Central memory CD4-positive, alpha-beta T cell (primary cell): ENCODE measurements at places on chromosomes 3 and 15.

DNA sequence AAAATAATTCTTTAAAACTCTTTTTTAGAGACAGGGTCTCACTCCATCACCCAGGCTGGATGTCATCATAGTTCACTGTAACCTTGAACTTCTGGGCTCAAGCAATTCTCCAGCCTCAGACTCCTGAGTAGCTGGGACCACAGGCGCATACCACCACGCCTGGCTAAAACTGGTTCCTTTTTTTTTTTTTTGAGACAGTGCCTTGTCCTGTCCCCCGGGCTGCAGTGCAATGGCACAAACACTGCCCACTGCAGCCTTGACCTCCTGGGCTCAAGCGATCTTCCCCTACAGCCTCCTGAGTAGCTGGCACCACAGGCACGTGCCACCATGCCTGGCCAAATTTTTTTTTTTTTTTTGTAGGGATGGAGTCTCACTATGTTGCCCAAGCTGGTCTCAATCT lies 23.7 kb upstream of the FURIN start:
- DNase-seq = no peak

DNA sequence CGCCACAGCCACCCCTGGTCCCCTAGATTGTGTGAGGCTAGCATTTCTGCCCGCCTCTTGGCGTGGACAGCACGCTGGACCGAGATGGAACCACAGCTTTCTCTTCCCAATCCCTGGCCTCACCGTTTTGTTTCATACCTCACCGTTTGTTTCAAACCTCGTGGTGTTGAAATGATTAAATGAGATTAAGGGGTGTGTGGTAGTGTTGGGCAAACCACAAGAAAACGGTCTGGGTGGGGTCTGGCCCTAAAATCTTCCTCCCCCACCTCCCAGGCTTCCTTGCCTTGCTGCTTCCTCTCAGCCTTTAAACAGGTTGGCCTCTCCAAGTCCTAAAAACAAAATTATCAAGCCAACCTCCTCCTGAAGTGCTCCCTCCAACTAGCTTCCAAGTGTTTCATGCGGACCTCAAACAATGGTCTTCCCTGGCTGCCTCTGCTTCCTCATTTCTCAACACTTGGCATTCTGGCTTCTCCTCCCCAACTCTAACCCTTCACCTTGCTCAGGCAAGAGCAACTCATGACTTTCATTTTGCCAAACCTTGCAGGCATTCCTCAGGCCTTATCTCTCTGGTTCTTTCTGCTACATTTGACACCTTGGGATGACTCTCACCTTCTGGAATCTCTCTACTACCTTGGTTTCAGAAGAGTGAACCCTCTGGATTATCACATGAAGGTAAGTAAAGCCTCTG lies 1.4 kb upstream of the ATP13A3 start:
- peak; percentile 34 for DNase-seq

GRCh38 chr3:110323349-110323748 lies 748.3 kb upstream of the NECTIN3 start:
- no peak for DNase-seq

DNA sequence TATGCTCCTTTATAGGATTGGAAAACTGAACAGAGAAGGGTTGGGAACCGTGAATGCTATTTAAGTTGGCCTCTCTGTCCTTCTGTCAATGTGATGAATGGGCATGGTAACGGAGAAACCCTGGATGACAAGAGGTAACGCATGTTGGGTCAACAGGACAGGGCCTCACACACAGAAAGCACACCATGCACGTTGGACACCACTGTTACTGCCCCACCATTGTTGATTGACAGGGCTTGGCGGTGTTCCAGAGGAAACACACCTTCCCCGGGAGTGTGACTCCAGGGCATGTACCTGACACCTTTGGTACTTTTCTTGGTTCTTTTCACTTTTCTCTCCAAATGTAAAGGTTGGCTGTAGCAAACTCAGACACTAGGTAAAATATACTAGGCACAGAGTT lies 548.5 kb downstream of the OCA2 start:
- DNase-seq = no peak

DNA sequence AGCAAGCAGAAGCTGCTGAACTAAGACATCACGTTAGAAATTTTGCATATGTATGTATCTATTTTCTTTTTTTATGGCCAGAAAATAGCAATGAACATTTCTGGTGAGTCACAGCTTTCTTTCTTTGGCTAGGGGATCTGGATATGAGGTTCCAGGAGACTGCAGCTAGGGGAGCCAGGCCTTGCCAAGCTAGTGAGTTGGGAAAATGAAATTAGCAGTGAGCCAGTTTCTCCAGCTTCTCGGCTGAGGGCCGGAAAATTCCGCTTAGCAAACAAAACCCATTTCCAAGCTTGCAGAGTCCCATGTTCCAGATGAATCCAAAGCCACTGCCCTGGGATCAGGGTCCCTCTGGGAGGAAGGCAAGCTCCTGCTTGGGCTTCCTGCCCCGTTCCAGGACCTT lies 137.6 kb downstream of the SRGAP3 start:
- DNase-seq = no peak

DNA sequence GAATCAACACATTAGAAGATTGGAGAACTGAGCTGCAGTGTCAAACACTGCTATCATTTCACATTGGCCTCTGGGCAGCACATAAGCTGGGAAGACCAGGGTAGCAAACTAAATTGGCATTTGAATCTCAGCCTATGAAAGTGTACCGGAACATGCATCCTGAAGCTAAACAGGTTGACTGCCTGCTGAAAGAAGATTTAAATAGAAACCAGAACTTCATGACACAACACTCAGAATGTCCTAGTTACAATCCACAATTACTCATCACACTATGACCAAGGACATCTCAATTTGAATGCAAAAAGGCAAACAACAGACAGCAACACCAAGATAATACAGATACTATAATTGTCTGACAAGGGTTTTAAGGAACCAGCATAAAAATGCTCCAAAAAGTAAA lies 26.2 kb downstream of the TM2D3 start:
- DNase-seq = no peak

DNA sequence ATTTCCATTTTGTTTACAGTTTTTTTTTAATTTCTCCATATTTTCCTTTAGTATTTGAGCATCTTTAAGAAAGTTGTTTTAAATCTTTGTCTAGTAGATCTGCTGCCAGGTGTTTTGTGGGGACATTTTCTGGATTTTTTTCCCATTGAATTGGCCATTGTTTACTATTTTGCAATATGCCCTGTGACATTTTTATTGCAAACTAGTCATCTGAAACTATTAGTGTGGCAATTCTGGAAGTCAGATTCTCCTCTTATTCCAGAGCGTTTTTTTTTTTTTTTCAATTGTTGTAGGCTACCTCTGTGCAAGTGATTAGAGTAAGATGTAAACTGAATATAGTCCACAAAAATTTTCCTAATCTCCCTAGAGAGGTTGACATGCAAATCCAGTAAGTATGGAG lies 334.2 kb downstream of the PYDC2 start:
- DNase-seq = no peak

DNA sequence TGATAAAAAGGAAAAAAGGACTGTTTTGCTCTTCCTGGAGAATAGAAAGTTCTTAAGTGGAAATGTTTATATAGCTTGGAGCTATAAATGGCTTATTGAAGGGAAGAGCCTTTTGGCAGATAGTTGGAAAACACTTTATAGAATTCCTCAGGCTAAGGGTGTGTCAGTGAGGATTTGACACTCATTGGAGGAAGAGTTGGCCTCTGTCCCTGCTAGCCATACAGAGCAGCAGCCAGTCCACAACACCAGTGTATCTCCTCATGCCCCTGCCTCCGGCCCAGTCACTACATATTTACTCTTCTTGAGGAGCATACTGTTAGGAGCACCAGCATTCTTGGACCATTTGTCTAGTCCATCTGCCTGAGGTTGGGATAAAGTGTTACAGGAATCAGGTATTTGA lies 36.2 kb downstream of the KLHL18 start:
- no peak for DNase-seq

- DNase-seq = no peak
Observed at GRCh38 chr3:184486614-184487013, 75.0 kb upstream of the EPHB3 start.

DNA sequence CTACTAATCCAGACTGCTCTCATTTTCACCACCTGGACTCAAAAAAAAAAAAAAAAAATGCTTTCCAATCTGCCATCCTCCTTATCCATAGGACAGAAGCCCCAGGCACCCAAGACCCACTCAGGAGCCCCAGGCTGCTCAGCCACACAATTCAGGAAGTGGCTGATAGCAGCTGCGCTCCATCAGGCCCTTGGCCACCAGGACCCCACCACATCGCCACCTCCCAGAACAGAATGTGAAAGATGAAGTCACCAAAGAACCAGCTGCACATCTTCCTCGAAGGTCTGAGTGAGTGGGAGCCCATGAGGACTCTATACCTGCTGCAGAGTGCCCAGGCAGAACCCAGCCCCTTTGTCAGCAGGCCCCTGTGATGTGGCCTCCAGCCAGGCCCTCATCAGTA lies 19.5 kb downstream of the POC1A start:
- no peak for DNase-seq

DNA sequence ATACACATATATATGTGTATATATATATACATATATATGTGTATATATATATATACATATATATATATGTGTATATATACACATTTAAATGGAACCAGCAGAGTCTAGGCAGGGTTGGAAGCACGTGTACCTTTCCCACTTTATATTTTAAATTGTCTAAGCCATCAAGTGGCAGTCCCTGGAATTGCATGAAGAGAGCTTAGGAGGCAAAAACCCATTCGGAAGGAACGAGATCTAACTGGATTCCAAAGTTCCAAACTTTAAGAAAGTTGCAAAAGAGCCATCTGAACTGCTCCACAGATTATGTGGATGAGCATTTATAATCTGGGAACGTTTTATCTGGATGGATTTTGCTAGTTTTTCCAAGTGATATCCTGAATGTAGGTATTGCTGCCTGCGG lies 186.5 kb downstream of the FOXP1 start:
- DNase-seq = no peak

- no peak for DNase-seq
Observed at GRCh38 chr3:117168896-117169295, 459.3 kb downstream of the TUSC7 start.

DNA sequence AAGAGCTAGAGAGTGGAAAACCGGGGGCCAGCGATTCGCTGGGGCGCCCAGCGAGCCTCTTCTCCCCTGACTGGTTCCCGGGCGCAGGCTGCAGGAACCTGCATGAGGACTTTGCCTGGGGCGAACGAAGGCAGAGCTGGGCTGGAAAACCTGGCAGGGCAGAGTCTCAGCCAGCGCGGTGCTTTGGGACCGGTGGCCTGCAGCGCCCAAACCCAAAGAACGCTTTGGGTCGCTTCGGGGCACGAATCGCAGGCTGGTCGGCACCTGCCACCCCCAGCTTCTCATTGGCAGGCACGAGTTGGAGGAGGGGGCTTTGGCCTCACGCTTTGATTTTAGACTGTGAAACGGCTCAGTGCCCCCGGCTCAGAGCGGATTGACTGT lies 3.0 kb downstream of the ONECUT1 start:
- no peak for DNase-seq

DNA sequence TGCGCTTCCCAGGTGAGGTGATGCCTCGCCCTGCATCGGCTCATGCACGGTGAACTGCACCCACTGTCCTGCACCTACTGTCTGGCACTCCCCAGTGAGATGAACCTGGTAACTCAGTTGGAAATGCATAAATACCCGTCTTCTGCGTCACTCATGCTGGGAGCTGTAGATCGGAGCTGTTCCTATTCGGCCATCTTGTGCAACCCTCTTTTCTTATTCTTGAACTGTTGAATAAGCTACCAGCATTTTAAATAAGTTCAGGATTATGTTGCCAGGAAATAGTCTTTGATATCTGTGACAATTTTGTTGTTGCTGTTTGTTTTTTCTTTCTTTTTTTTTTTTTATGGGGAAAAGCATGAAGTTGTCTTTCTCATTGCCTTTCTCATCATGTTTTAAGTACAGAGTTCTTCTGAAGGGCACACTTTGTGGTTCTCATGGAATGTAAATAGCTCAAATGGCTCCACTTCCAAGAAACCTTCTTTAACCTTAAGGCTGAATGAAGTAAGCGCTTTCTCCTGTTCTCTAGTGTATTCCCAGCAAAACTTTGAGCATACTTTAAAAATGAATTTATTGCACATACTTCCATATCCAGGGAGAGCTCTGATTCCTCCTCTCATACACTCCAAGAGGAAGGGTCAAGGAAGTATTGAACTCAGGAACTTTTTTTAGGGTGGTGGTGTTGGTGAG lies 468.0 kb upstream of the TBL1XR1 start:
- DNase-seq = no peak

GRCh38 chr3:43155464-43156121 lies 49.7 kb upstream of the POMGNT2 start:
- no peak for DNase-seq

DNA sequence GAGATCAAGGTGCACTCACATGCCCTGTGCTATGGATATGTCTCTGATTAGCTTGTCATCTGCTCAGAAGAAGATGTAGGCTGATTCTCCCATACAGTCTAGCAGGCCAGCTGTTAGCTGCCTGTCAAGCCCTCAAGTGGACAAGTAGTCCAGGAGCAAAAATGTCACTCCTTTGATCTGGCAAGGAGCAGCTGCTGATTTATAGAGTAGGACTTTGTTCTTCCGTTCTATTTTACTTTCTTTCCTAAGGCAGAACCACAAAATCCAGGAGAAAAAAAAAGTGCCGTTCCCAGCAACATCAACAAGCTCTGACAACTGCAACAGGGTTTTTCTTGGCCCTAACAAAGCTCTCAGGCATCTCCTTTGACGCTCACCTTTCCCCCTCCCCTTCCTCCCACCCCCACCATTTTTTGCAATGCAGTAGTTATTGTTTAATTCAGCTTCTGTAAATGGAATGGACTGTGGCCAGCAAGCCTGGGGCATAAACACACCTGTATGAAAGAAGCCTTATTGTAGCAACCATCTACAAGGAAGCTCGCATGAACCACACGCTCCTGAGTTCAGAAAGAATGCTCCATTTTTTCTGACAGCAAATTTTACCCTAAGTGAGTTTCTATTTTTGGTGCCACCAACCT lies 196.3 kb downstream of the MEIS2 start:
- DNase-seq = no peak

GRCh38 chr3:154137036-154137435 lies 15.8 kb downstream of the ARHGEF26 start:
- no peak for DNase-seq

GRCh38 chr3:118587037-118587741 lies 447.5 kb downstream of the IGSF11 start:
- DNase-seq = no peak

GRCh38 chr15:28112101-28112760 lies 13.1 kb upstream of the OCA2 start:
- DNase-seq = no peak

GRCh38 chr3:186931532-186932280 lies 1.4 kb downstream of the ST6GAL1 start:
- peak; percentile 77 for DNase-seq

GRCh38 chr15:83549623-83550022 lies 102.5 kb downstream of the SH3GL3 start:
- no peak for DNase-seq

DNA sequence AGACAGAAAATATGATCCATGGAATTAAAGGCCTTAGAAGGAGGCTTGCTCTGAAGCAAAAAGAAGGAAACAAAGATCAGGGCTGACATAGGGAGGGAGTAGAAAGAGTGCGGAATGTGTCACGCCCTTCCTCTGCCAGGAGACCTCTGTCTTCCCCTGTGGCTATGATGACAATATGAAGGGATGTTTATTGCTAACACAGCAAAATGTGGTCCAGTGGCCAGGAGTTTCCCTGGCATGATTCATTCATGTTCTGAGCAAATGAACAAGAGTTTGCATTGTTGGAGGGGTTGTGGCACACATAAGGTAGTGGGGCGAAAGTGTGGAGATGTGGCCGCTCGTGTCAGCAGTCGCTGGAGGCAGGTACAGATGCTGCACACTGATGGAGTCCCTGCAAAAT lies 169.4 kb downstream of the SHQ1 start:
- no peak for DNase-seq

- no peak for DNase-seq
Observed at GRCh38 chr15:41941644-41942415, 30.5 kb downstream of the EHD4 start.
